ENCODE measurements at places on chromosomes 3 and 15.

DNA sequence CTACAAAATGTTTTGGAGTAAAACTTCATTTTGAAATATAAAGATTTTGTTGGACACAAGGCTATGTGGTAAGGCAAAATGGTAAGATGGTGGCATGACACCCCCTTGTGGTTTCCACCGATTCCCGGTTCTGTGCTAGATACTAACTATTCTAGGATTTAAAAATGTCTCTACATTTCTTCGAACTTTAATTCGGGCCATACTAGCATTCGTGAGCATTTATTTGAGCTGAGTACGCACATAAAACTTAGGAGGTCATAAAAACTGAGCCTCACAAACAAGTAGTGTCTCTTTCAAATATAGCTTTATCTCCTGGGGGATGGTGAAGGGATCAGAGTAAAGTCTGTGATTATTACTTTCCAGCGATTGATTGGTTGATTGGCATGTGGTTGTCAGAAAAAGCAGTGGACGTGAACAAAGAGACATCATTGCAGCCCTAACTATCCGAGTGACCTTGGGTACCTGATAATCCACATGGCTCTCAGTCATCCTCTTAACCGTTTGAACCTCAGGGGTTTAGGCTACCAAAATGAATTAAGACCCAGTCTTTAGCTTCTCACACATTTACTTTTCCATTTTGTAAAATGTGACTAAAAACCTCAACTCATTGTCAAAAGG is 1.1 kb upstream of the ZNF639 start:
- DNase-seq: no peak

- DNase-seq: no peak
Observed at GRCh38 chr3:53139906-53140846, 9.9 kb upstream of the RFT1 start.

GRCh38 chr3:174158674-174159073 is 700.5 kb upstream of the NAALADL2 start:
- DNase-seq: no peak

DNA sequence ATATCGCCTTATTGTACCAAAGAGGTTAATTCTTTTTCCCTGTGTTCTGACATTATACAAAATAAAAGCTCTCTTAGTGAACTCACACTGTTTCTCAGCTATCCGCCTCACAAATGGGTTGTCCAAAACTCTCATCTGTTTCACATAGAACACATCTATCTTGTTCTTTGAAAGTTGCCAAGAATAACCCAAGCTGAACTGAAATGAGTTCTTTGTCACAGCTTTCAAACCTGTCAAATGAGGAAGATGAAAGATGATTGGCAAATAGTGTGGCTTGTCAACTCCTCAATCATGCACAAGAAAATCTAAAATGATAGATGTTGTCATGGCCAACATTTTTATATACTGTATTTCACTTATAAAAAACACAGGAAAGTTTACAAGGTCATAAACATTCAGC is 168.1 kb upstream of the OSTN start:
- DNase-seq: no peak

DNA sequence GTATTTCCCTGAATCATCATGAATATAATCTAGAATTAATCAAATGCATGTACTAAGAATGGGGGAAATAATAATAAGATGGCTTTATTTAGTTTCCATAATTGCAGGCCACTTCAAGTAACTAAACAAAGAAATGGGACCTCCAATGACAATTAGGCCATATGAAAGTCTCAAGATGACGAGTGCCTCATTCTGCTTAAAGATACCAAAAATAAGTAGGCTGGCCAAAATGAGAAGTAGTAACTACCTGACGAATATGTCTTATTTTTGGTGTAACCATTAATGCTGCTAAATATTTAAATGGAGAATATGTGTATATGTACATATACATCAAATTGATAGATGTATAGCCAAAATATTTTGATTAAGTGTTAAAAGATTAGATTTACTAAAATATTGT is 932.6 kb downstream of the EPHA3 start:
- DNase-seq: no peak

DNA sequence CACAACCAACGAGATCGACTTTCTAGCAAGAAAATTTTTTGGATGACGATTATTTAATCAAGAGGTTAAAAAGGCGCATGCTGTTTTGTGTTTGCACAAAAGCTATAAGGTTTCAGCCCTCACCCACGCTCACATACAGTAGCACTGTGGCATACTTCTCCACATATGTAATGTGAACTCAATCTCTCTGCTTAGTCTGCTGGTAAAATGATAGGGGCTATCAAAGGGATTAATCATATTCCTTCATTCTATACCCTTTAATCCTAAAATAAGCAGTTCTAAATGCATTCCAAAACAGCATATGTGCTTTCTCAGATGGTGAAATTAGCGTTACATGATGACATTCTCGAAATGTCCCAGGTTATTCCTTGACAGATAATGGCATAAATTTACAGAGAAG is 196.9 kb upstream of the PRICKLE2 start:
- DNase-seq: no peak

GRCh38 chr3:62093025-62093424 is 280.3 kb downstream of the FEZF2 start:
- no peak for DNase-seq

DNA sequence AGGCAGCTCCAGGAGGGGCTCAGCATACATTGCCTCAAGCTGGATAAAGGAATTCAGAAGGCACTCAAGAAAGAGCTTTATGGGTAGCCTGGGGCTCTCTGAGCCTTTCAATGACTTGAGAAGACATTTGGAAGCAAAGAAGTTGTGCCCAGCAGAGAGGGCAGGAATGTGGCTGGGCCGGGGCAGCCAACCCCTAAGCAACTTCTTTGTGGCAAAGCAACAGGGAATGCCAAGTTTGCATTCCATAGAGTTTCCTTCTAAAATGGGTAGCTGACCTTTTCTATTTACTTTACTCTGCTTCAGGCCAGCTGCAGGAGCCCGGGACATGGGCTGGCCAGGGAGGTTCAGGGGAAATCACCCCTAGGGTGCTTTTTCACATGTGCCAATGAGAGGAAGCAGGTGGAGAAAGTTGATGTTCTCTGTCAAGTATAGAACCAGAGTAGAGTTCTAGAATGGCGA is 45.6 kb downstream of the CCDC12 start:
- no peak for DNase-seq

DNA sequence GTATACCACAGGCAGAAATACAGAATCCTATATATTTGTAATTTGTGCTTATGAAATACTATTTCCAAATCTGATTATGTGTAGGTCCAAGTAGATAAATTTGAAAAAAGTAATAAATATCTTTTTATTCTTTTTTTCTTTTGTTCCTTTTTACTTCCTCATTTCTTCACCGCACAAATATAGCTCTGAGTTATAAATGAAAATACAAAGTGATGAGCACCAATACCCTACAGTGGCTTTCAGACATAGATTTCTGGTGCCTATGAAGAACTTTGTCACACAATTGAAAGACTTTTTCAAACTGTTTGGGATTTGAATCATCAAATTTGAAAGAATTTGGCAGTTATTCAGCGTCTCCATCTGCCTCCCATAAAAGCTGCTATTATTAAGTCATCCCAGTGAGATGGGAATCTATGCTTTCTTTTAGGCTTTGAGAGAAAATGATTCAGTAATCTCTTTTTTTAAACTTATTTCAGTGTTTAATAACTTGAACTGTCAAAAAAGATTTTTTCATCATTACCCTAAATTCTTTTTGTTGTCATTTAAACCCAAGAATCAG is 363.6 kb upstream of the GOLIM4 start:
- DNase-seq: peak; percentile 30

DNA sequence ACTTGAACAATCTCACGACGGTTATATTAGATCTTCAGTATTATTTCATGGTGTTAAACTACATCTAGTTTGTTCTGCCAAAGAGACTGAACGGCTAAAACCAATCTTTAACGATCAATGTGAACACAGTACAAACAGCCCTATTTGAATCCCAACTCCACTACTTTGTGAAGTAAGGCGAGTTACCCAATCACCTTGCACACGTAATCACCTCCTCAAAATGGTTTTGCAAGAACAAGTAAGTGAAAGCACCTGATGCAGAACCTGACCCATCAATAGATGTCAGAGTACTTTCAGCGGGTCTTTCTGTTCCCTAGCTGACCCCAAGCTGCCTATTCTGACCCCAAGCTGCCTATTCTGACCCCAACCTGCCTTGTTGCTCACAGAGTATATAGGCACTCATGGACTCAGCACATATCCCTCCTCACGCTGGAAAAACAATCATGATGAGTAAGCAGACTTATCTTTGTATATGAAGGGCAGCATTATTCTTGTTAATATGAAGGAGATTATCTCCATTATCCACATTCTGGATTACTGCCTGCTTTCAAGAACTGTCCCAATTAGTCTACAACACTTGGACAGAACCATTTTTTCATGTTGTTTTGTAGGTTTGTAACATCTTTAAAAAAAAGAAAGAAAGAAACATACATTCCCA is 3.7 kb downstream of the KPNA1 start:
- no peak for DNase-seq

GRCh38 chr3:163632722-163633121 is 1445.6 kb downstream of the SI start:
- no peak for DNase-seq

DNA sequence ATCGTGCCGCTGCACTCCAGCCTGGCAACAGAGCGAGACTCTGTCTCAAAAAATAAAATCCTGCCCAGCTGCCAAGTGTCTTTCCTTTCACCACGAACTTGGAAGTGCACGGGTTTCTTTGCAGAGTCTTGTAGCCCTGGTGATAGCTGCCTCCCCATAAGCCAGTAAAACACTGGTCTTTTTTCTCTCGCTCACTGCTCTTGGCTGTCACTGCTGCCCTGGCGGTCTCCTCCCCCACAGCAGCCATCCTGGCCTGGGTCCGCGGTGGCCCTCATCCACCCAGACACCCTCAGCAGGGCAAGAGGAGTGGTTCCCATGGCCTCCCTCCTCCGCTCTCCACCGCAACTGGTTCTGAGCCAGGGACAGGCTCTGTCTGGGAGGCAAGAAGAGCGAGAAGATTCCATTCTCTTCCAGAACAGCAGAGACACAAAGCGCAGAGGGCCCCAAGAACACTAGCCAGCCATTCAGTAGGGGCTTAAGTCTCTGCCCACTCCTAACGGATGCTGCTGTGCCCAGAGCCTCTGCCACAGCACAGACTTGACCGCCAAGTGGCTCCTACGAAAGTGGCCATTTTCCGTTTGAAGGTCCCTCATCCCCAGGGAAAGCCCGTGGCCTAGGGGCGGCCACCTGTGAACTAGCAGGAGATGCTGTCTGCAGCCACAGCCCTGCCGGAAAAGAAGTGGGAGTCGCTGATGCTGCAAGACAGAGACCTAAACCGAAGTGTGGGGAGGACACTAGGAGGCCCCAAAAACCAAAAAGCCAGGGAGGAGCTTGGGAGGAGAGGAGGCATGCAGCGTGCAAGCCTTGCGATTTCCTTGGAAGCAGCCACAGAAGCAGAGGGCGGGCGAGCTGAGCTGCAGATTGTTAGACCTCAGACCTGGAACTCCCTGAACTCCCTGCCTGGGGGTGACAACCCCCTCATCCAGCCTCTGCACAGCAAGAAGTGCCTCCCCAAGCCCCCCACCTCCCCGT is 44.1 kb downstream of the KLHL25 start:
- no peak for DNase-seq

DNA sequence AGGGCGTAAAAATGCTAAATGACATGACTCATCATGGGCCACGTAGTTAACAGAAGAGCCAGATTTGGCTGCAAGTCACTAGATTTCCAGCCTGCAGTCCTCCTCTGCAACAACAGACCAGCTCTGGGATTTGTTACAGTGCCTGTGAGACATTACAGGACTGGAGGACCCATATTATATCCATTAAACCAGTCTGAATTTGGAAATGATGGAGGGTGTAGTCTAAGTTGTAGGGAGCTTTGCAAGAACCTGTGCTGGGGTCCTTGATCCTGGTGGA is 10.8 kb downstream of the ZNF774 start:
- peak; percentile 48 for DNase-seq

GRCh38 chr3:6915898-6916297 is 55.0 kb downstream of the GRM7 start:
- no peak for DNase-seq

- no peak for DNase-seq
Observed at GRCh38 chr3:16838561-16838960, 46.2 kb upstream of the PLCL2 start.

DNA sequence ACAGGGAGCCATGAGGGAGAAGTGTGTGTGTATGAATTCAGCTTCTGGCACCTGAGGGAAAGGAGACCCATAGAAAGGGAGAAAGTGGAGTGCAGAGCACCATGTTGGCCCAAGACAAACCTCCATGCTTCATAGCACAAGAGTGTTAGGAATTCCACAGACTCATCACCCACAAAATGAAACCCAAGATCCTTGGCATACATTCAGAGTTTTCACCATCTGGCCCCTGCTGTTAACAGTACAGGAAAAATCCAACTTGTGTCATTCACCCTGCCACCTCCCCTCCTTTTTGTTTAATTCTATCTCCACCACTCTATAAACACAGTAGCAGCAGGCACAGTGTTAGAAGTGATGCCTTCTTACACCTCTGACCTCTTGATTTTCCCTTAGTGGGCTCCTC is 60.0 kb upstream of the MNS1 start:
- DNase-seq: no peak

DNA sequence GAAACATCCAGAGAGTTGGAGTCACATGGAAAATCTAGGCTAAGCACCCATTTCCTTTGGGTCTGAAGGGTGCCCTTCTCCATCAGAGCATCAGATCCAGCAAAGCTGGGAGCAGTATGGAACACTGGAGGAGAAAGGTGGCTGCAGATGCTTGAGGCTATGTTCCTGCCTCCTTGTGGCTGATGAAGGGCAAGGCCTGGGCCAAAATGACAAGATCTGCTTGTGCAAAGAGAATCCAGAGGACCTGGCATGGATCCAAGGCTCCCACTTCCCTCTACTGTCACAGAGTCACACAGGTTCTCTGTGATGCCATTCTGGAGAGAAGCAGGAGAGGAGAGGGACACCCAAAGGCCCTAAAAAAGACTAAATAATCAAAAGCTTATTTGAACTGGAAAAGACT is 9.2 kb upstream of the ATP8B4 start:
- no peak for DNase-seq

DNA sequence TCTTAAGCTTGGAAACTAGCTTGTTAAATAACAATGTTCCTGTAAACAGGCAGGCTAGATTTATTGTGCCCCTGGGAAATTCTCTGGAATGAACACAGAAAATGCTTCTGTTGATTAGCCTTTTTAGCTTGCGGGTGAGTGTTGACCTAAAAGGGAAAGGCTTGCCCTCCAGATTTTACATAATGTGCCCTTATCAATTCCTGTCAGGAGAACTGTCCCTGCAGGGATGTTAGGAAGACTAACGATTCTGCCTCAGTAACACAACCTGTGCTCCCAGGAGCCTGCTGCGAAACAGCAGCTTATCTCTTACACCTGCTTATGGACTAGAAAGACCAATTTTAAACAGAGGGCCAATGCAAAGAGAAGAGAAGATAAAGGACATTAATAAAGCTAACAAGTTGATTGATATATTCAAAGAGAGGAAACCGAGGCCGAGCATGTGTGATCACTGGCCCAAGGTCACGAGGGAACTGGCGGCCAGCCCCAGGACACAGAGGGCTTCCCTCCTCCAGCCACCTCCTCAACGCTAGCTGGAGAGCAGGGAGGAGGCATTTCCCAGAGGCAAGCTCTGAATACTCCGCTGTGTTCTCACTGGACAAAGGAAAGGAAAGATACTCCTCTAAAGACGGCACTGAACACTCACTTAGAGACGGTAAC is 48.4 kb upstream of the TJP1 start:
- DNase-seq: no peak
